Cortex of kidney (tissue), 1 donor: ENCODE measurements at places on chromosomes 5 and 9.

DNA sequence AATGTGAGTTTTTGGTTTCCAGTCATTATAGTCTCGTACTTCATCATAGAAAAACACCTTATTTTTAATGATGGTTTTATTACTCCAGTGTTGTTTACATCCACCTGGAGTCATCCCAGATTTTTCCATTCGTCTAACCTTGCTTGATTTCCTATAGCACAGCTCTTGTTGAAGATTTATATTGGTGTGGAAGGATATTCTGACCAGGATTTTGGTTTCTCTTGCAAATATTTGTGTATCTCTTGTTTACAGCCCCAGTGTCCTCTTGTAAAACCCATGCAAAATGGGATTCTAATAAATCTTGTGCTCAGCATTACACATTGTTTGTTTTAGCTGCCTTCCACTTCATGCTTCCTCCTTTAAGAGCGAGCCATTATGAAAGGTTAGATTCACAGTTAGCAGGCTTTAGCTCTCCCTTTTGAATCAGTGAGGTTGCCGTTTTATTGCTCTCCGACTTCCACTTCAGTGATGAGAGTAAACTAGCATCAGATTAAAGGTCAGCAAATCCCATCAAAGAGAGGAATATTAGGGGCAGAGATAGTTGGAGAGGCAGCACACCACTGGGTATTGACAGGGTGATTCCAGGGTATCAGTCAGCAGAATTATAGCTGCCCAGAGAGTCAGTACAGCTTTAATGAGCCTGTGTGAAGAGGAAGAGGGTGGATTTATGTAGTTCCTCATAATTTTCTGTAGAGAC is 157.1 kb downstream of the PBX3 start:
- DNase-seq: no peak

- DNase-seq: no peak
Measured at GRCh38 chr9:111298731-111299598, 31.1 kb downstream of the OR2K2 start.

DNA sequence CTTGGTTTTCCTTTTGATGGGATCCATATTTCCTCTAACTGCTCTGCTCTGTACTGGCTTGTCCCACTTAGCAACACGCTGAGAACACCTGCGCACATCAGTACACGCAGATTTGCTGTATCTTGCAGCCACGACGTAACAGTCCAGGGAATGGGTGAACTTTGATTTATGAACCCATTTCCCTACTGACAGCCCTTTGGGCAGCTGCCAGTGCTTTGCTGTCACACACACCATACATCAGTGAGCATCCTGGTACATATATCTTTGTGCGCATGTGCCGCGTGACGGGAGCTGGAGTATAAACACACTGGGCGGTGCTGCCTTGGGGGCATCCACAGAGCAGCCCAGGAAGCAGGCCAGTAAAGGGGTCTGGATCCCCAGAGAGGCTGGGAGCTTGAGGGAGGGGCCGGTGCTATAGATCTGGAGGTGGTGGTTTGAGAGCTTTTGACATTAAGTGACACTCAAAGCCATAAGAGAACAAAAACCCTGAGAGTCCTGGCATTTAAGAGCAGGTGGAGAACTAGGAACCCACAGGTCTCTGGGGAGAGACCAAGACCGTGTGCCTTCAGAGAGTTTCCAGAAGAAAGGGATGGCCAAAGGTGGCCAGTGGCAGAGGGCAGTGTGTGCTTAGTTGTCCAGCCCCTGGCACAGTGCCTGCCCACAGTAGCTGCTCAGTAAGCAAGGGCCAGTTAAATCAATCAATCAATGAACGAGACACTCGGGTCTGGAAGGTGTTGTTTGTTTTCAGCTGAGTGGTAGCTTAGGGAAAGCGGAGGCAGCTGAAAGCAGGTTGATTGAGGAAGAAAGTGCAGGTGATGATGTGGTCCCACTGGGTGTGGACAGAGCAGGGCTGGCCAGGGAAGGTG is 53.7 kb downstream of the LMX1B start:
- no peak for DNase-seq

- no peak for DNase-seq
Measured at GRCh38 chr5:123951582-123951977, 439.6 kb downstream of the CSNK1G3 start.

DNA sequence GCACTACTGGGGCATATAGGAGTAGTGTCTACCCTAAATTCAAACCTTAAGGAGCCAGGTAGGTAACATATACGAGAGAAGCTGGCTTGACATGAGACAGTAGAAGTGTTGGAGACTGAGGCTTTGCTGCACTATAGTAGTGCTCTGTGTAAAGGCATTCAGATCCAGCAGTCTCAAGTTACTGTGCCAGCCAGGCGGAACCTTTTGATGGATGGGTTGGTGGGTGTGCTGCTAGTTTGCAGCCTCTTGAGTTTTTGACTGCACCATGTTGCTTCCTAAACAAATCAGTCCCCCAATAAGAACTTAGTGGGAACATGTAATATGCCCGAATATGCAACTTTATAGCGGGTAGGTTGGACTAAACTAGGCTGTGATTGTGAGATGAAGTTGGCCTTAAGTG is 1.5 kb downstream of the CLTA start:
- no peak for DNase-seq

GRCh38 chr9:123735376-123735775 is 194.6 kb downstream of the DENND1A start:
- DNase-seq: no peak

DNA sequence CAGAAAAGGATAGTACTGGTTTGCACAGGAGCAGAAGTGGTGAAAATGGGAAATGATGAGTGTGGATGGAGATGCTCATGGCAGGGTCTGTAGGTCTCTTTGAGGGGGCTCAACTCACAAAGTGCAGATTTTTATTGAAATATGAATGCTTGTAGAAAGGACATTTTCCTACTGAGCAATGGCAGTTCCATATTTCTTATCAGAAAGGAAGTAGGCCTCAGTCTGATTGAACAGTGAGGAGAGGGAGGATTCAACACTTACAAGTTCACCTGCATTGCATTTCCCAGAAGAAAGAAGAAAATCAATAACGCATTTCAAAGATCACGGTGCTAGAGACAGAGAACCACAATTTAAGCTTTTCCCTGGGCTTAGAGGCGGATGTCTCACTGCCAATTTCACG is 49.2 kb downstream of the ANXA2R start:
- no peak for DNase-seq

DNA sequence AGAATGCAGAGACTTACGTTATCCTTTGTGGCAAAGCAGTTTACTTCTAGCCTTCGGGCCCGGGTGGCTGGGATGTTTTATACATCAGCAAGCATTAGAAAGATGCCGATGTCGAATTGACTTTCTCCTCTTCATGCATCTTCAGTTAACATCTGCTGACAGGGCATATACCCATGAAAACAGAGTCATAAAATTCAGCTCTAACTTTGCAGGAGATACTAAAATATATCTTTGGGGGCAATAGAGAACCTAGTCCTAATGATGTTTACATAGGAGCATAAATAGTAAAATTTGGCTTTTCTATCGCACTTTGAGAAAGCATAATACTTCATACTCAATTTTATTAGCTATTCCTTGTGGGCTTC is 247.9 kb downstream of the PRELID2 start:
- DNase-seq: no peak

GRCh38 chr9:132260846-132261245 is 93.9 kb downstream of the SETX start:
- no peak for DNase-seq

- no peak for DNase-seq
Measured at GRCh38 chr9:129109952-129110739, 447 bp downstream of the CRAT start.

DNA sequence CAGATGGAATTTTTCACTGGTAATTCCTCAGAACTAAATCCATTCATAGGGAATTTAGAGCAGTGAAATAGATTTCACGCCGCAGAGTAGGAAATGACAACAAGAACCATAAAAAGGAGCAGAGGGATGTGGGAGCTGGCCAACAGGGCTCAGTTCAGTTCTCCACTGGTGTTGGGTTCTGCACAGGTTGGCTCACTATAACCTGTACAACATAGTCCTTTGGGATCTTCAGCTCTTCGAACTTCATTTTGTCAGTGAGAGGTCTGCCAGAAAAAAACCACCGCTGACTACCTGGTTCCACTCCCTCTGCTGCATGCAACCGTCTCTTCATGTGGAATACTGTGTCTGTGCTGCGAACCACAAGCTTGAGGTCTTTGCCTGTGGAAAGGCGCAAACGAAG is 17.7 kb downstream of the EFCAB9 start:
- no peak for DNase-seq

DNA sequence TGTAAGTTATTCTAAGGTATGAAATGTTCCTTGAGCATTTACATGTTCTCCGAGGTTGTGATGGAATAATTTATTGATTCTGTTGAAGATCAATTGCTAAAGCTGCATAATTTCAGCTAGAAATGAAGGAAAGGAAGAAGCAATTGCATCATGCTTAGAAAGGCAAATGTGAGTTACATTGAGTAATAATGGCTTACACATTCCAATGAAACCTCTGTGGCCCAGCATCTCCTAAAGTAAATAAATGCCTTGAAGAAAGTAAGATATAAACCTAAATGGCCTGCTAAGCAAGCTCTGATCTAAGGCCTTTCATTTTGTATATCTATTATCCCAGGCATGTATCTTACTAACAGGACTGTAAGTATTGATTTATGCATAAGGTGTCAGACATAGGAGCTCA is 677.3 kb upstream of the RGMB start:
- no peak for DNase-seq

DNA sequence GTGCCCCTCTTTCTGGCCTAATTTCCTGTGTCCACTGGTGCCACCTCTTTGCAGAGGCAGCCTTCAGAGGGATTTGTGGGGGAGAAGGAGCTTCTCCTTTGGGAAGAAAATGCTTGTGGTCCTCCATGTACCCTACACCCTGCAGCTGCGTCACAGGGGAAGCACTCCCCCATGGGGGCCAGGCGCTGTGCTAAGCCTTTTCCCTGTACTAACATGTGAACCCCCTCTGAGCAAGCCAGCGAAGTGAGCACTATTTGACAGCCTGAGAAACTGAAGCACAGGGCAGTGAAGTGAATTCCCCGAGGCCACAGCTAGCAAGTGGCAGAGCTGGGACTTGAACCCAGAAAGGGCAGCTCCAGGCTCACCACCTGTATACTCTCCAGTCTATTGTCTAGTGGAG is 32.3 kb downstream of the ERGIC1 start:
- DNase-seq: no peak

DNA sequence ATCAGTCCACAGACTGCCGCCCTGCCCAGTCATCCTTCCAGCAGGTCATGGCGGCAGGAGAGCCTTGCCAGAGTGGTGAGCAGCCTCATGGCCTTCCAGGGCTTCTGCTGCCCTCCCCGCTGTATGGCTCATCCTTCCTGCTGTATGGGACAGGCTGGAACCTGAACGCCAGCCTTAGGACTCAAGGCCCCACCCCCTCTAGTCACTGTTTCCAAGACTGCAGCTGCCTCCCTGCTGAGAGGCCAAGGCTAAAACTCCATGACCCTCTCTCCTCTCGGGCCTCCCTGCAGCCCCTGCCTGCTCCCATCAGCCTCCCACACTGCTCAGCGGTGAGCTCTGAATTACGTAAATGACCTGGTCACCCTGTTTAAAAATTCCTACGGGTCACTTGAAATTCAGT is 227.5 kb downstream of the AGTPBP1 start:
- no peak for DNase-seq

DNA sequence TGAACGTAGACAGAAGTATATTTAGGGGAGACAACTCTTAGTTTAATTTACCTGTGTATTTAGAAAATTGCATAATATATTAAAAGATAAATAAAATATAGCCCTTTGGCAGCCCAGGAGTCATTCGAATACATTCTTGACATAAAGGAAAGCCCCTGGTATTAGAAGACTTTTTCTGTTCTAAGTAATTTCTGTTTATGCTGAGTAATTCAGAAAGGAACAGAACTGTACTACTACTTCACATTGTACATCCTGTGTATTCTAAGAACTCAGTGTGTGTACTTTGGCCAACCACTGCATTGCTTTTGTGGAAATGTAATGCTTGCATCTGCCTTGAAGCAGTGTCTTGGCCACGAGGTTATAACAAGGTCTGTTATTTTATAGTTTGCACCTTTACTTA is 136.4 kb downstream of the KDM4C start:
- no peak for DNase-seq

DNA sequence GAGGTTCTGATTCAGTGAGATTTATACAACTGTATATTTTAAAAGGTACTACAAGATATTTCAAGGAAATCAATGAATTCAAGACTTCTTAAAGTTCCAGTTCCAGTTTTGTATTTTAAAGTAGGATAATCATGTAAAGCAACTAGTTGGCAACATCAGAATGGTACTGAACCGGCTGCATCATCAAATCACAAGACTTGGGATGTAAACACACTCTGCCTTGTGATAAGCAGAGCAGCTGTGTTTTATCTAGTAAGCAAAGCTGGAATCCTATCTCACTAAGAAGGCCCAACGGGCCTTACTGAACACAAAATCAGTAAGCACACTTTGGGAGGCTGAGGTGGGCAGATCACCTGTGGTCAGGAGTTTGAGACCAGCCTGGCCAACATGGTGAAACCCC is 327.2 kb upstream of the NREP start:
- no peak for DNase-seq

- DNase-seq: no peak
Measured at GRCh38 chr5:35129921-35130485, 82.3 kb upstream of the AGXT2 start.

DNA sequence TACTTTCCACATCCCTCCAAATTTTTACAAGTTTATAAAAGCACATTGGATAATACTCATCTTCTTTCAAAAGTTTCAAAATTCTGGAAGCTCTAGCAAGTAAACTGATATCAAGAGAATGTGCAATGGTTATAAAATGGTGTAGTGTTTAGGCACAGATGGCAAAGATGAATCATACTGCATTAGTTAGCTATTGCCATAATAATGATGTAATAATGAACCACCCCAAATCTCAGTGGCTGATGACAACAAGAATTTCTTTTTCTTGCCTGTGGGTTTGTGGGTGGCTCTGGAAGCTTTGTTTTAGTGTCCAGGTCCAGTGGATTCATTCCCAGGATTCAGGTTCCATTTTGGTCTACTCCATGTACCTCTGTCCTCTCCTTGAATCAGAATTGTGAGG is 319.0 kb downstream of the BRINP1 start:
- DNase-seq: no peak

DNA sequence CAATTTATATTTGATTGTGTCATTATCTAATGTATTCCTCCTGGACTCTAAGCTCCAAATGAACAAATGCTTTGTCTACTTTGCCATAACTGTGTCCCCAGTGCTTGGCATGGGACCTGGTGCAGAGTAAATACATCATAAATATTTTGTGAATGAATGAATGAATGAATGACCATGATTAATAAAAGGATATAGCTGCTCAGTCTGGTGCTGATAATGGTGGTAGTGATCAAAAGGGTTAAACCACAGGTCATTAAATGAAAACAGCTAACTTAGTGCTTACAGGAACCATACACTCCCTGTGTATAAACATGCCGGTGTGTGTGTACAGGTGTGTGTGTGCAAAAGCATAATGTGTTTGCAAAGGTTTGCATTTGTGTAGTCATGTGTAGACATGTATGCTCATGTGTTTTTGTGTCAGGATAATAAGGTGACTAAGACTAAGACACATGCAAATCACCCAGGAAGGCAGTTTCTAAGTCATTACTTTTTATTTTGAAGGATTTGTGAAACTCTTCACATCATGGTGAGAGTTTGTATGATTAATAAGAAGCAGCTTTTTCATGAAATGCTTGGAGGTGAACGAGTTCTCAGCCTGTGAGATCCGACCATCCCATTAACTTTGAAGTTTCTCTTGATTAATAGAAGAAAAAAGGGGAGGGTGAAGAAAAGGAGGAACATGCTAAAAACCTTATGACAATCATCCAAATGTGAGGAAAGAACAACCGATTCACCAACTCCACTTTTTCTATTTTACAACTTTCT is 24.6 kb downstream of the SPARC start:
- no peak for DNase-seq
